ENCODE measurements at places on chromosomes 1 and 21. TPM values are rescaled to one million over a fixed set of nuclear protein-coding genes. Genes with fewer than 3 reads are reported as not detected.

DUSP12 gene
- 50.9 TPM for total RNA-seq

USP1 gene
- total RNA-seq: 26.3 TPM

KANK4 gene
- total RNA-seq: 4.2 TPM

CFH gene
- total RNA-seq: 53.4 TPM

ITGB2 gene
- 0.68 TPM for total RNA-seq

SDC3 gene
- total RNA-seq: 2.7 TPM

SLC45A3 gene
- 1.4 TPM for total RNA-seq

AGO3 gene
- 21.6 TPM for total RNA-seq

RSPH1 gene
- 0.36 TPM for total RNA-seq

C1orf226 gene
- 1.6 TPM for total RNA-seq

ATAD3C gene
- total RNA-seq: 0.34 TPM

ARMH1 gene
- 0.57 TPM for total RNA-seq

CD244 gene
- not detected for total RNA-seq

ETNK2 gene
- total RNA-seq: 51.6 TPM

KRTCAP2 gene
- 125 TPM for total RNA-seq

LRRC71 gene
- not detected for total RNA-seq

CR1L gene
- total RNA-seq: not detected

VTCN1 gene
- 12.9 TPM for total RNA-seq

VCAM1 gene
- not detected for total RNA-seq

VWA5B1 gene
- total RNA-seq: not detected

OR2G6 gene
- total RNA-seq: not detected

KRTAP13-2 gene
- not detected for total RNA-seq

MXRA8 gene
- 1.1 TPM for total RNA-seq

SPRR5 gene
- not detected for total RNA-seq

ZNF648 gene
- total RNA-seq: not detected

IFI44L gene
- 2.7 TPM for total RNA-seq

NME7 gene
- total RNA-seq: 26.3 TPM

AADACL4 gene
- total RNA-seq: not detected

XCL1 gene
- total RNA-seq: not detected

CD1E gene
- total RNA-seq: not detected

NT5C1A gene
- not detected for total RNA-seq

CHRNB2 gene
- total RNA-seq: under 0.01 TPM

IL6R gene
- total RNA-seq: 24.3 TPM

EFNA1 gene
- total RNA-seq: 73.1 TPM

OR2T34 gene
- total RNA-seq: not detected

LCE2A gene
- not detected for total RNA-seq

Data from nasal cavity respiratory epithelium epithelial cell of viscerocranial mucosa (primary cell).